Posterior vena cava (tissue), 2 donors: ENCODE measurements at places on chromosomes 6 and 20. TPM values are rescaled to one million over a fixed set of nuclear protein-coding genes. Genes with fewer than 3 reads are reported as not detected.

GRCh38 chr6:135281964-135282363 lies 100.9 kb downstream of the MYB start:
- no peak for DNase-seq

DNA sequence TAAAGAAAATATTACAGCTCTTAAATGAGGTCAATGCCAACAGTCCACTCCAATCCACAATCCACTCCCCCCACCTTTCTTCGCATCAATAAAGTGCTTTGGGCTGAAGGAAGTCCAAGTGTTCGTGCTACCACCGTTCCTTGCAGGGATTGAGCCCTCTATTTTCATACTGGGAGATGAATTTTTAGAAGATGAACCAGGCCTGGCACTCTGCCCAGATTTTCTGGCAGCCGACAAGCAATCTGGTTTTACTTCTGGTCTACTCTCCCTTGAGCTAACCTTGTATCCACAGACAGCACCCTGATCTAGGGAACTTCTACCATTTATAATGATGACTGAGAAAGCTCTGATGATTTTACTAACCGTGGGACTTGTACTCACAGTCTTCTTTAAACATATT lies 72.3 kb downstream of the BTBD9 start:
- peak; percentile 92 for DNase-seq

GRCh38 chr20:37786043-37786442 lies 92.2 kb downstream of the CTNNBL1 start:
- no peak for DNase-seq

- DNase-seq = no peak
Measured at GRCh38 chr6:31871046-31871659, 7.6 kb downstream of the SLC44A4 start.

- DNase-seq = no peak
Measured at GRCh38 chr6:71190809-71191208, 97.8 kb upstream of the OGFRL1 start.

DNA sequence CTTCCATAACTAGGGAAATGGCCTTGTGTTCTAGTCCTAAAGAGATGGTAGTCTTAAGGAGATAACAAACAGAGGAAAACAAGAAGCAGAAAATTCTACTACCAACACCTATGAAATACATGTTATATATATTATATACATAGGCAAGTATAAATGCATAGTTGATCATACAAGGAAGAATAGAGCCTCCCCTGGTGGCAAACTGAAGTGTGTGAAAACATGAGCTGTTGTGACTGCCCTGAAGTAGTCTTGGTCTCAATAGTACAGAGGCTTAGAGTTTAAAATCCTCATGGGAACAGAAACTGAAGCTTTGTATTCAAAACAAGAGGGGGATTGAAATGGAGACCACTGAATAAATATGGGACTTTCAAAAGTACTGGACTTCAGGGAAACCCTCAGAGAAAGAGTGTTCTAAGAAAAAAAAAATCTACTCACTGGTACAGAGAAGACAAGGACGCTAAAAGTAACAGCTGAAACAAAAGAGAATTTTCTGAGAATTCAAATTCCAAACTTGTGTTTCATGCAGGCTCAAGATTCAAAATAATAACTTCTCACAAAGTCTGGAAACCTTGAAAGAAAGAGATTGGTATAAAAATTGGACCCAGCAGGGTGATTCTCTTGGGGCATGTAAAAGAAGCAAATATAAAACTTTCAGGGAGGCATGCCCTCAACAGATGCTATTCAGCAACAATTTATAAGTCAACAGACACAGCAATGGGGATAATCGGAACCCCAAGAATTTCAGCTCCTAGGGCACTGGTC lies 59.7 kb upstream of the SAMD3 start:
- DNase-seq = no peak

GRCh38 chr6:151514000-151514730 lies 20.3 kb downstream of the CCDC170 start:
- no peak for DNase-seq

Gene CDYL
- total RNA-seq = 38.7 TPM

Gene SPINT4
- total RNA-seq = not detected

DNA sequence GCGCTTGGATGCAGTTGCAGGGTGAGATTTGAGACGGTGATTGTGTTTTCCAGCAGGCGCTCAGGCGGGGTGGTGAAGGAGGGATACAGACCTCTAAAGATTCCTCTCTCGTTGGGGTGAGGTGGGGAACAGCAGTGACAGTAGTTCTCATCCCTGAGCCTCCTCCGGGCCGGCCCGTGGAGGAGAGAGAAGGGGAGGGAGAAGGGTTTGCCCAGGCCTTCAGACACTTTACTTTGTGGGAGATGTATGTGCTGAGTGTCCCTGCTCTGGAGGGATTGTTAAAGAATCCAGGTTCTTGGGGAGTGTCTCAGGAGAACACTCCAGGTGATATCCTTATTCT lies 41.0 kb downstream of the PSMB9 start:
- DNase-seq = no peak

Gene MUC21
- total RNA-seq = not detected

- DNase-seq = no peak
Measured at GRCh38 chr6:144534180-144534579, 249.0 kb downstream of the UTRN start.

Gene EYS
- not detected for total RNA-seq

Gene DNPH1
- total RNA-seq = 42.5 TPM

Gene PRICKLE4
- total RNA-seq = 1.4 TPM

GRCh38 chr6:52087498-52087999 lies at the start of gene PKHD1:
TSS of gene PKHD1 (minus strand) at chr6:52087613. CDS start at chr6:52084933, 2,680 bp downstream.
- DNase-seq = no peak

DNA sequence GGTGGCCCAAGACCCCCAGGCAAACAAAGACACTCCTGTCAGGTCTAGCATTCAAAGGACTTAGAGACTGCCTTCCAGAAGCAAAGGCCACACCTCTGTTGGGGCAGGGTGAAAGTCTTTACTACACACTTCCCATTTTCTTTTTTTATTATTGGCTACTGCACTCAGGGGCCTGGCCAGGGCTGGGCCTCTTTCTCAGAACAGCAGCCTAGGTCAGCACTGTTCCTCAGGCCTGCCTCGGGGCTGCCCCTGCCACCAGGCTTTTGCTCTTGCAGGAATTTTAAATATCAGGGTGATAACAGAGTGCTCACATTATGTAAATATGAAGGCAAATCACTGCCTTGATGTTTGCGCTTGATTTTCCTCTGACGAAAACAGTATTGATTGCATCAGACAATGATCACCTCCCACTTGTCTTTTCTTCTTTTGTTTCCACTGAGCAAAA lies 18.5 kb downstream of the GSTA4 start:
- no peak for DNase-seq

Gene BTN1A1
- not detected for total RNA-seq

DNA sequence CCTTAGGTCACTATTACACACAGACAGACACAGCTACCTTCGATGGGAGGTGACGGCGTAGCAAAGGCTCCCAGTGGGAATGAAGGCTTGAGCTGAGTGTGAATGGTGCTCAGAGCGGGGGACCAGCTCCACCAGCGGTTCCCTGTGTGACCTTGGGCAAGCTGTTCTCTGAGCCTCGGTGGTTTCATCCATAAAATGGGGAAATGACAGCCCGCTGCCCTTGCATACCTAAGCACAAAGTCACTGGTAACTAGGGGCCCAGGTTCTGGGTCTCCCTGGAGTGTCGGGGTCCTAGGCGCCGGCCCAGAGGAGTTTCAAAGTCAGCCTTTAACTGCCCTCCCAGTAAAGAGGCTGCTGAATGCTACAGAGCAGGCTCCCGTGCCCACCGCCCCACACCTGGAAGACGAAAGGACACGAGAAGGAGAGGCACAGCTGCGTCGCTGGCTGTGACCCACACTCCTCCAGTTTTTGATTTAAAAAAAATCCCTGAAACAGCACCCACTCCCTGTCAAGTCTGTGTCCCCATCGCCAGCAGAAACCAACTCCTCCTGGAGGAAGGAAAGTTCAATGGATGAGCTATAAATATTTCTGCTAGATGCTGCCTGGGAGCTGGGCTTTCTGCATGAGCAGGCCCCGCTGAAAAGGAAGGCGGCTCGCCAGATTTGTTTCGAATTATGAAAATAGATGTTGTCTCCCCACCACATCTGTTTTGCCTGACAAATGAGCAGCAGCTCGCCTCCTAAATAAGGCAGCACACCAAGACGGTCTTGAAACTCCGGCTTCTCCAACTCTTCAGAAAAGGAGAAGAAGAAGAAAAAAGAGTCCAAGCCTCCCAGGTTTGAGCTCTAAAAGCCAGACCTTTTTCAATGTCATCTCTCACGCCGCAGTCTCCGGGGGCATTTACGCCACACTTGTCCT lies 27.4 kb downstream of the PMEPA1 start:
- DNase-seq = no peak

DNA sequence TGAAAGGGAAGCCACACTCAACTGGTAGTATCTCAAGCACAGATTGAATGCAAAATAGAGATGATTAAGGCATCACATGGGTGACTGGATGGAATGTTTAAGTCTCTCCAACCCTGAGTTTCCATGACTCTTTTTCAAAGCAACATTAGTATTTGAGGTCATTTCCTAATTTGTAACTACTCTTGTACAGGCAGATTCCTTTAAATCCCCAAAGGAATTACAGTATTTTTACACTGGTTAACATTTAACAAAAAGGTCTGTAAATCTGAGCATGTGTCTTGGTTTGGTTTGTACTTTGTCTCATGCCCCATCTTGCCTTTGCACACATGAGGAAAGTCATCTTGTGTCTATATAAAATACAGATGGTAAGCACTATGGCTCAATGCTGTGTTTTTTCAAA lies 15.1 kb downstream of the RMND1 start:
- DNase-seq = no peak

GRCh38 chr6:38354905-38355304 lies 284.8 kb downstream of the BTBD9 start:
- DNase-seq = no peak

Gene ENPP4
- 14.6 TPM for total RNA-seq

Gene OR2J3
- total RNA-seq = not detected

DNA sequence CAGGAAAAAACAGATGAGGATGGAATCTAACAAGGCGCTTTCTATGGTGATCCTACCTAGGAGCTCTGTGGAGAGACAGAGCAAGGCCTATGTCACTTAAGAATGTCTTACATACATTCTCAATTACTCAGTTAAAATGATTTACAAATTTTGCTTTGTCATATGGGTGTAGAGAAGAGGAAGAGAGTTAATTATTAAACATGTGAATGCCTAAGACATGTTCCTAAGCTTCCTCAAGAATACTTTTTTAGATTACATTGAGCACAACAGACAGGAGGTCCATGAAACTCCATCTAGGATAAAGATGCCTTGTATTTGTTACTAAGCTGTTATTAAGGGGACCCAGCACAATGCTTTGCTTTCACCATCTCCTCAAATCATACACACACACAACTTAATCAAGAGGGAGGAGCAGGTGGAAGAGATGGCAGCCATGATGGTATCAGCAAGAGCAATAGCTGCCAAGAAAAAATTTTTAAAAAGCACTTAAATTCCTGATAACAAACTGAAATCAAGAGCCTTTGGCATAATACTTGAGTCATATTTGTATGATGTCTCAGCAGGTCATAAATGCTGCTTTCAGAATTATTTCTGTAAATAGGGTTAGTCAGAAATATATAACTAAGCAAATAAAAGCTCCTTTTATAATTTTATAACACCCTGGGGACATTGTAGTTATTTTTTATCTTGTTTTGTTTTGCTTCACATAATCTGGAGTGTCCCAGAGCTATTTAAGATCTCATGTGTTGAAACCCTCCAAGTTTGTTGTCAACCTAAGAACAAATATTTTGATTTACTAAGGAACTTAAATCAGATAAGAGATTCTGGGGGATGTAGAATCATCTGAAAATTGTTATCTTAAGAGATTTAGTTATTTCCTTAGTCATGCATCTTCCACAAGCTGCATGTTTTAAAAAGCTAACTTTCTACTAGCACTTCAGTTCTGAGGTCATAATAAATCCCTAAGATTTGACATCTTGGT lies 70.0 kb upstream of the CD2AP start:
- no peak for DNase-seq

- DNase-seq = no peak
Measured at GRCh38 chr20:41694796-41695195, 76.6 kb upstream of the CHD6 start.

Gene CDH4
- total RNA-seq = 0.19 TPM

DNA sequence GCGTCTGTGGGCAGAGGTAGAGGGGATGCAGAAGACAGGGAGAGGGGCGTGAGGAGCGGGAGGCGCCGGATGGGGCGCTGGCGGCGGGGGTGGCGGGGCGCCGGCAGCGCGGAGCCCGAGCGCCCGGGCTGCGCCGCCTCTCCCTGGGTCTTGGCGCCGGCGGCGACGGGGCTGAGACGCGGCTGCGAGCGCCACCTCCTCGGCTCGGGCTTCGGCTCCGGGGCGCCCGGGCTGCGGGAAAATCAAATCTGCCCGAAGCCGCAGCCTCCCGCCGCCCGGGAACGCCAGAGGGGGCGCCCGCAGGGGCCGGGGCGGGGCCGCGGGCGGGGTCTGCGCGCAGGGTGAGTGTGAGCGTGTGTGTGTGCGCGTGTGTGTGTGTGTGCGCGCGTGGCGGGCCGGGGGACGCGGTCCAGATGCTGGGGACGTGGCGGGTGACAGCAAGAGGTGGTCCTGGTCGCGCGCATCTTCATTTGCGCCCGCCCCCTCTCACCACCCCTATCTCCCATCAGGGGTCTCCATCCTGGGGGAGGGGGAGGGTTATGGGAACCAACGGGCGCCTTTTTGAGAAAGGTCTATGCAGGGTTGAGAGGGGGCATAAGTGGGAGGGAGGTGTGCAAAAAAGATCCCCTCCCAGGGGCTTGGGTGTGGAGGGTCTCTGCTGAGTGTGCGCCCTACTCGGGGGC lies 646 bp upstream of the CPNE5 start:
- peak; percentile 86 for DNase-seq

Gene NHSL1
- 13.3 TPM for total RNA-seq

Gene ESR1
- total RNA-seq = 9.4 TPM

DNA sequence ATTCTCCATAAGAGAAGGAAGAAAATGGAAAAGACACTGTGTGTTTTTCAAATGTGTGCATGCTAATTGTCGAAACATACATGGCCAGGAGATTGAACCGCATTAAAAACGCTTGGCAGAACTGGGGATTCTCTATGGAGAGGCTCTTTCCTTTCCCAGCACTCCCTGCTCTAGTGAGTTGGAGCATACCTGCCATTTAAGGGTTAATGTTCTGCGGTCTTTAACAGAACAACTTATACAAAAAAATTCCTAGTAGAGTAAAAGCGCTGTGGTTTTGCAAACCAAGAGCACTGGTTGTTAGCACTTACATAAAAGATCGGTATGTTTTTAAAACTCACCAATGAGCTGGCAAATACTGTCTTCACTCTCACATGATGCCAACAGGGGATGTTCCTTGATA lies 1.5 kb downstream of the TAGAP start:
- no peak for DNase-seq

Gene CASS4
- 1.2 TPM for total RNA-seq

GRCh38 chr6:20180935-20181334 lies 31.3 kb downstream of the MBOAT1 start:
- no peak for DNase-seq

GRCh38 chr6:155042983-155043382 lies 47.9 kb downstream of the TIAM2 start:
- no peak for DNase-seq

- DNase-seq = no peak
Measured at GRCh38 chr6:24883618-24884017, 52.1 kb downstream of the RIPOR2 start.

DNA sequence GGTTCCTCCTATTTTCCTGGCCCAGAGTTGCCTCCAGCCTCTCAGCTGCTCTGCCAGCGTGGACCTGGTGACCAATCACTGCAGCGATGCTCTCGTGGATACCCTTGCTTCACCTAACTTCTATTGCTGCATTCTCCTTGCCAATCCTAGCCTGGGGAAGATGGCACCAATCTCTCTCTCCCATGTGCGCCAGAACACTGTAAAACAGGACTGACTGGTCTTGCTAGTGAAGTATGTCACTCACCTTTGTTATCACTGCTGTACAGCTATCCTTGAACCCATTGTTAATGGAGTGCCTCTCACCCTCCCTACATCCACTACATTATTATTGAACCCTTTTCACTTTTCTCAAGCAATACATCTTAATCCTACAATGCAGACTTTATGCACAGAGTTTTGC lies 80.1 kb downstream of the LYRM4 start:
- DNase-seq = no peak
